ENCODE measurements at places on chromosomes 2 and 18.

DNA sequence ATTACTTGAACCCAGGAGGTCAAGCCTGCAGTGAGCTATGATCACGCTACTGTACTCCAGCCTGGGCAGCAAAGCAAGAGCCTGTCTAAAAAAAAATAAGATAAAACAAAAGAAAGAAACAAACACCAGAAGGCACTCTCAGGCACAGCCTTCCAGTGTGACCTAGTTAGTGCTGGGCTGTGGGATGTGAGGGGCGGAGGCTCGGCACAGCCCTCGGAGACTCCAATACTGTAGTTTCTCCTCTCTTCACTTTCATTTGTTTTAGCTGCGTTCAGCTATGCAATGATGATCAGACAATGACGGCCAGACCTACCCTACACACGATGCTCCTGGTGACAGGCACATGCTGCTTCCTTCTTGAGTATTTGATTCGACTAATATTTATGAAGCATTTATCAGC is 127.7 kb downstream of the SOCS6 start:
- no peak for DNase-seq

- no peak for DNase-seq
These were observed 7.3 kb upstream of the PRLH start for GRCh38 chr2:237558961-237559641.

DNA sequence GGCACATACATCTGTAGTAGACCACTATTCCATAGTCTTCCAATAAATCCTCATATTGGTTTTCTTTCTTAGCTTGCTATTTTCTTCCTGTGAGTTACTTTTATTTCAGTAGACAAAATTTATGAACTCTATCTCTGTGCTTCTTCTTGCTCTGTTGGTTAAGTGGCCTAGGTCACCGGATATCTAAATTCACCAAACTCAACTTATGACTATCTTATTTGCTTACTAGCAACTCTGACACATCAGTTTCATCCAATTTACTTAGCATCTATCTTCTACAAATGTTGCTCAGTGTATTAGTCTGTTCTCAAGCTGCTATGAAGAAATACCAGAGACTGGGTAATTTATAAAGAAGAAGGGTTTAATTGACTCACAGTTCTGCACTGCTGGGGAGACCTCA is 432.5 kb upstream of the FSIP2 start:
- DNase-seq = no peak

DNA sequence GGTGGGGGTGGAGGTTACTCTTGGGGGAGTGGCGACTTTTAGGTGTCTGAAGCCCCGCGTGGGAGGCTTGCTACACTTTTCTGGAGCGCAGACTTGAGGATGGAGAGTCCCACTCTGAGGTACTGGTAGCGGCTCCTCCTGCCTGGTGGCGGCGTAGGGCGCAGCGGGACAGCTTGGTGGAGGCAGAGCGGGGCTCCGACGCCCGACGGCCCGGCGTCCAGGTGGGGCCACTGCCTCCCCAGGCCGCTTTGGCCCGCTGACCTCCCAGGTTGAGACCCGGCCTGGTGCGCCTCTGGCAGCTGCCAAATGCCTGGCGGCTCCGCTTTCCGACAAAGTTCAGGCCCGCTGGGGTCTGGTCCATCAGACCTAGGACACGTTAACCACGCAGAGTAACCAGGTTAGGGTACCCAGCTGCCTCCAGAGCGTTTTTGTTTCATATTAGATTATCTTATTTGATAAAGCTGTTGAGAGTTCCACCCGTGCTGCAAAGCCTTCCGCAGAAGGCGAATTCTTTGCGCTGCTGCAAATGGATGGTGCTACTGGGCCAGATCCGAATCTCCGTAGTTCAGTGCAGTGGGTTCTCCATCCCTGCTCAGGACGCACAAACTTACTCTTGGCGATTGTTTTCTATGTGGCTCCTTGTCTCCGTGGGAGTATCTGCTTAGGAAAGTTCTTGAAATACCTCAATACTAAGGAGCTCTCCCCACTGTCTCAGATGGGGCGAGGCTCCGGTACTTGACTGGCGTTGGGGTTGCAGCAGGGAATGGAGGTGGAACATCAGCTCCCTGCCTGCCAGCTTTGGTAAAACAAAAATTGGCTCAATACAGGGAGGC is 405.9 kb downstream of the XIRP2 start:
- no peak for DNase-seq

DNA sequence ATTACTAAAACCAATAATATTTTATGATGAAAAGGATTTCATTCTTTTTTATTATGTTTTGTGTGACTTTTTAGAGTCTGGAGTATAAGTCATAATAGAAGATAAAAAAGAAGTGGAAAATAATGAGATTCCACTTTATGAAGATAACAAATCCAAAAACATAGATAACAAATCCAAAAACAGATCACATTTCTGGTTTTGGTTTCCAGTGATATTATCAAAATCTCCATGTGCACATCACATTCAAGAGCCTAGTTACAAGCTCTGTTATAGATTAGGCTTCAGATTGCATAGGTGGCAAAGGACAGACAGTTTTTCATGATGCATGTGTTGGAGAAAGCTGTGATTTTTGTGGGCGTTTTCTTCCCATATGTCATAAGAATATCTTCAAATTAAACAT is 648.2 kb downstream of the STK39 start:
- DNase-seq = no peak

- no peak for DNase-seq
These were observed 118.2 kb upstream of the IL1R2 start for GRCh38 chr2:101873543-101873942.

DNA sequence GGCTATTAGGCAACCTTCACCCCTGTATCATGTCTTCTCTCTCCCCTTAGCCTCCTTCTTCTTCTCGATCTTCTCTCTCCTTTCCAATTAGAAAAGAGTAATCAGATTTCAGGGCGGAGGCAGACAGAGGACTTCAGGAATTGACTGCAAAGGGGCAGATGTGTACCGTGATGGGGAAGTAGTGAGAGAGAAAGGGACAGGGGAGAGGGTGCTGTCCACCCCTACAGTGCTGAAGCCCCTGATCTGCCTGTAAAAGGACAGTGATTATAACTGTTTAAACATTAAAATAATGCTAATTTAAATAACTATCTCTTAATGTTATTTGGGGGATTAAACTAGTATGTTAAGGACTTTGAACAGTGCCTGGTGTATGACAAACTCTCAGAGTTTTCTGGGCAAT is 178.5 kb downstream of the ACTR3 start:
- no peak for DNase-seq

DNA sequence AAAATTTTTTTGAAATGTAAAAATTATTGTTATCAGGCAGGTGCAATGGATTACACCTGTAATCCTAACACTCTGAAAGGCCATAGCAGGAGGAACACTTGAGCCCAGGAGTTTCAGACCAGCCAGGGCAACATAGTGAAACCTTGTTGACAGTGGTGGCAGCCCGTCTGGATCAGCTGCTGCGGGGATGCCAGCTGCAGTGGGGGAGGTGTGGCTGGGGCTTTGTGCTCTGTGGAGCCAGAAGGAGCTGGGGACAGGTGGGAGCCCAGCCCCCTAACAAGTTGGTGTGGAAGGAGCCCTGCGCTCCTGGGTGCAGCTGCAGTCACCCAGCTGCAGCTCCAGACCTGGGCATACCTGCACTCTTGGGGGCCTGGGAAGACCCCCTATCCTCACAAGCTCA is 182.4 kb upstream of the MC4R start:
- no peak for DNase-seq

- no peak for DNase-seq
These were observed 86.7 kb downstream of the EPAS1 start for GRCh38 chr2:46383784-46384456.

GRCh38 chr2:153519257-153519875 is 40.8 kb upstream of the RPRM start:
- DNase-seq = peak; percentile 25

- DNase-seq = no peak
These were observed 1.3 kb downstream of the TANC1 start for GRCh38 chr2:158969715-158970240.

DNA sequence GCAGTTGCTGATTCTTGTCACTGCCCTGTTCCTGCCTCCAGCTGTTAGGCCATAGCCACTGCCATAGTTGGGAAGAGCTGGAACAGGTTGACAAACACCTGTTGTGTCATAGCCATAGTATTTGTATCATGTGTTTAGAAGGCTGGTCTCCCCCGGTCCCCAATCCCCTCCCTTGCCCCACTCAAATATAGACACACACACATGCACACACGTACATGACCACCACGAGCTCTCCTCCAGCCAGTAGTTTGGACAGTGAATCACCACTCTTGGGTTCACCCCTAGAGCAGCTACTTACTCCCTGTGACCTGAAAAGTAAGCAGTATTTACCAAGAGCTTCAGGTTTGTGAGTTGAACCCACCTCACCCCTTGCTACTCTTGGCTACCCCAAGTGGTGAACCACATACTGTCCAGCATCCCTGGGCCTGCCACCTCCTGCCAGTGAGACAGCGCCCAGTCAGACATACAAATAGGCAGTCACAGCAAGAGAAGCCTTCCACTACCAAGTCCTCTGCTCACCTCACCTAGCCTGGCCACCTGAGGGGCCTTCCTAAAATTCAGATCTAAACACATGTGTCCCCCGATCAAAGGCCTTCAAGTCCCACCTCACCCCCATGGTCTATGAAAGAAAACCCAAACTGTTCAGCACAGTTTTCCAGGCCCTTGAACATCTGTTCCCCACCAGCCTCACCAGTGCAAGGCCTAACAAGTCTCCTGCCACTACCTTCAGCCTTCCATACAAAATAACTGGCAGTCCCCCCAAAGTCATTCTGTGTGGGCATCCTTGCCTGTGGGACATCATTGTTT is 7.1 kb downstream of the PCBP1 start:
- DNase-seq = no peak

GRCh38 chr2:9170458-9171130 is 36.0 kb upstream of the ASAP2 start:
- DNase-seq = no peak

DNA sequence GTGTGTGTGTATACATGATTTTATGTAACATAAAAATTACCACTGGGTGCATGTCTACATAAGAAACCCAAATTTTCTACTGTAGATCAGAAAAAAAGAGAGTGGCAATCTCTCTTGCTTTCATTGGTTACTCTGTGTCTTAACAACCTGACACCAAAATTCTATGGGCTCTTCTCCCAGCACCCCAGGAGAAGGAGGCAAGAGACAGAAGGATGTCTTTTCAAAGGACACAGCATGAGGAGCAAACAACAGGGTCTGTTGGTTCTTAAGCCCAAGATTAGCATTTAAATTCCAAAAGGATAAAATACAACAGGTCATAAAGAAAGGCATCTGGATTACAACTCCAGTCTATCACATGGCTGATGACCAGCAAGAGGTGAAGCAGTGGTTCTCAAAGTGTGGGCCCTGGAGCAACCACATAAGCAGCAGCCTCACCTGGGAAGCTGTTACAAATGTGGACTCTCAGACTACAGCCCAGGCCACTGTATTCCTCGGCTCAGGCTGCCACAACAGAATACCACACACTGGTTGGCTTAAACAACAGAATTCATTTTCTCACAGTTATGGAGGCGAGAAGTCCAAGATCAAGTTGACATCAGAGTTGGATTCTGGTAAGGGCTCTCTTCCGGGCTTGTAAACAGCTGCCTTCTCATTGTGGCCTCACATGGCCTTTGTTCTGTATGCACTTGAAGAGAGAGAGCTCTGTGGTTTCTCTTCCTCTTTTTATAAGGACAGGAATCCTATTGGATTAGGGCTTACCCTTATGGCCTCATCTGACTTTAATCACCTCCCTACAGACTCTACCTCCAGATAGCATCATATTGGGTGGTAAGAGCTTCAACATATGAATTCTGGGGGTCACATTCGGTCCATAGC is 79.8 kb upstream of the RNF152 start:
- DNase-seq = no peak

DNA sequence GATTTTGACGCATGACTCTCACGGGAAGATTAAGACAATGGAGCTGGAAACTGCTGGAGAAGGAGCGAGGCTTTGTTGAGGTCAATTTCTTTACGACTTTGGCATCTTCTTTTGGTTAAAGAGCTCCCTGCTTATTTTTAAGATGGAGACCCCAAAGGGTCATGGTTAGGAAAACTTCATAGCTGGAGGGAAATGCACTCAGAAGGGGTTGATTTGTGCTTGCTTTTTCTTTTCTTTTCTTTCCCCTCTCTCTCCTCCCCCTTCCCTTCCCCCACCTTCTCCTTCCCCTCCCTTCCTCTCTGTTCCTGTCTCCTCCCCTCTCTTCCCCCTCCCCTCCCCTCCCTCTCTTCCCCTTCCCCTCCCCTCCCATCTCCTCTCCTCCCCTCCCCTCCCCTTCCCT is 79.0 kb downstream of the TNP1 start:
- DNase-seq = no peak

DNA sequence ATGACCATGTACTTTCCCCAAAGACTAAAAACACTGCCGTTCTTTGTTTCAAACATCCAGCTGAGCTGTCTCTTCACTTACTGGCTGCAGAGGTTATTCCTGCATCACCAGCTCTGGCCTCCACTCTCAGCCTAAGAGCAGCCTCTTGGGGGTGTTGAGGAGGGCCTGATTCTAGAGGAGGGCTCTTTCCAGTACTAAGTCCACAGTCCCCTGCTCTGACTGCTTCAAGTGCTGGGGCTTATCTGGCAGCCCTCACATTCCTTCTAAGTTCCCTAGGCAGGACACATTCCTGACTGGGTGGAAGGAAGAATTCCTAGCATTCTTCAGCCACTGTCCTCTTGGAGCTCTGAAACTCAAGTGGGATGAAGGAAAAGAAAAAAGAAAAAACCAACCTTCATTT is 32.9 kb upstream of the EHBP1 start:
- DNase-seq = no peak

DNA sequence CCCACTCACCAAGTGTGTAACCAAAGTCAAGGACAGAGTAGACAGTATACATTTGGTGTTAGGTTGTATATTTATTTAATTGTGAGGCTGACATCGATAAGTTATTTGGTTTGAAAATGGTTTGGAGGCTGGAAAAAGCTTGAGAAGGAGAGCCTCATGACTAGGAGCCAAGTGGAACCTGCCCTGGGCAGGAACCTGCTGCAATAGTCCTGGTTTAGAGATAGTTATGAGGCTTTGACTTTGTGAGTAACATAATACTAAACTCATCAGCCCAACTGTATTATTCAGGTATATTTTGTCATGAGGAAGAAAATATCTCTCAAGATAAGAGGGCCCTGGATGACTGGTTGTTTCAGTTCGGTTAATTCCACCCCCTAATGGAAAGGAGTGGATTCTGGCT is 234.3 kb upstream of the CYRIA start:
- no peak for DNase-seq

GRCh38 chr2:84963692-84964405 is 7.1 kb upstream of the KCMF1 start:
- DNase-seq = no peak

DNA sequence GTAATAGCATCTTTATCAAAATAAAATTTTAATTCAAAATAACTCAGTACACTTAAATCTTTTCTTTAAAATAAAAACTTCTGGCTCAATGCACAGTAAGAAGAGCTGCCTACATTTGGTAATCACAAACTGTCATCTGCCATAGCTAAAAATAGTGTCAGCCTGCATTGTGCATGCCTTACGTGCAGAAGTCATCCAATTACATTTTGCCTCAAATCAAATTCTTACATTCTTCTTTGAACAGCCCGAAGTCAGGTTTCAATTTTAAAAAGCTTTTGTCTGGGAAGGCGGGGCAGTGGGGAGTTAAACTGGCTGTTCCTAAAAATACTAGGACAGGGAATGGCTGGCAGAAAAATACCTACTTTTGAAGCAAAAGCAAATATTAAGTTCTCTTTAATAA is 51.1 kb downstream of the RTN4 start:
- DNase-seq = no peak

Data from effector memory CD8-positive, alpha-beta T cell (primary cell).